Neural progenitor cell (in vitro differentiated cells): ENCODE measurements at places on chromosomes 2 and 18. TPM values are rescaled to one million over a fixed set of nuclear protein-coding genes. Genes with fewer than 3 reads are reported as not detected.

GRCh38 chr2:37737507-37737906 is 66.1 kb upstream of the CDC42EP3 start:
- no peak overlapping the region for H3K4me3 ChIP-seq
- no peak for DNase-seq
- no peak overlapping the region for H3K27ac ChIP-seq
- no peaks in the 10 kb centered on the region for H3K36me3 ChIP-seq
- H3K4me1 ChIP-seq = peaks cover 6% of the 10 kb centered on the region

- DNase-seq = peak; percentile 32
- H3K36me3 ChIP-seq = no peaks in the 10 kb centered on the region
- no peaks in the 10 kb centered on the region for H3K27me3 ChIP-seq
- no peak overlapping the region for H3K27ac ChIP-seq
Measured at GRCh38 chr18:75173125-75173432, 35.9 kb downstream of the PTGR3 start.

The PRKAG3 gene
- not detected in 2 replicates for total RNA-seq

- no peaks in the 10 kb centered on the region for H3K27me3 ChIP-seq
- peaks cover 24% of the 10 kb centered on the region for H3K4me1 ChIP-seq
- H3K4me3 ChIP-seq = no peak overlapping the region
- H3K27ac ChIP-seq = no peak overlapping the region
- H3K36me3 ChIP-seq = no peaks in the 10 kb centered on the region
Measured at GRCh38 chr2:143617803-143618415, 488.7 kb downstream of the ARHGAP15 start.
